ENCODE measurements at places on chromosomes 3 and 15.

GRCh38 chr3:119145500-119146167 lies at the start of gene TEX55:
Gene TEX55, plus strand, starts transcription at chr3:119146165. Its CDS starts 25 bp downstream, at chr3:119146190.
- DNase-seq = peak; percentile 12

DNA sequence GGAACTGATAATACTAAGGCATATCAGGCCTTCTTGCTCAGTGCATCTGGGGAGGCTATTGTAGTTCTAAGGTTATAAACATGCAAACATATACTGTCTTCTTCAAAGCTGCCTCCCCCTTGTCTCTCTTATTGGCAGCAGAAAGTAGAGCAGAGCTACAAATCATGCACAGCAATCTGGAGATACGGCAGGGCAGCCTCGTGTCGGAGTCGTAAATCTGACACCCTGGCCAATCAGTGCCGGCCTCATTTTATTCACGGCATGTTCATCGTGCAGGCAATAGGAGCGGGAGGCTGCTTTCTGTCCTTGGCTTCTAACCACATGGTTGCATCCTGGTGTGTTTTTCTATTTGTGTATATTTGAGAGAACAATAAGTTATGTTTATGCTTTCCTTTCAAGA lies 300.2 kb upstream of the CNTN6 start:
- DNase-seq = no peak

- DNase-seq = peak; percentile 80
These were observed 21.8 kb downstream of the IGDCC4 start for GRCh38 chr15:65400760-65401610.

- DNase-seq = no peak
These were observed 220.3 kb upstream of the ATP10A start for GRCh38 chr15:26083457-26083856.

GRCh38 chr3:134846911-134847317 lies 51.9 kb downstream of the EPHB1 start:
- DNase-seq = no peak

GRCh38 chr3:117268318-117268717 lies 558.7 kb downstream of the TUSC7 start:
- no peak for DNase-seq

GRCh38 chr3:45033791-45034190 lies 7.7 kb downstream of the CLEC3B start:
- DNase-seq = no peak

DNA sequence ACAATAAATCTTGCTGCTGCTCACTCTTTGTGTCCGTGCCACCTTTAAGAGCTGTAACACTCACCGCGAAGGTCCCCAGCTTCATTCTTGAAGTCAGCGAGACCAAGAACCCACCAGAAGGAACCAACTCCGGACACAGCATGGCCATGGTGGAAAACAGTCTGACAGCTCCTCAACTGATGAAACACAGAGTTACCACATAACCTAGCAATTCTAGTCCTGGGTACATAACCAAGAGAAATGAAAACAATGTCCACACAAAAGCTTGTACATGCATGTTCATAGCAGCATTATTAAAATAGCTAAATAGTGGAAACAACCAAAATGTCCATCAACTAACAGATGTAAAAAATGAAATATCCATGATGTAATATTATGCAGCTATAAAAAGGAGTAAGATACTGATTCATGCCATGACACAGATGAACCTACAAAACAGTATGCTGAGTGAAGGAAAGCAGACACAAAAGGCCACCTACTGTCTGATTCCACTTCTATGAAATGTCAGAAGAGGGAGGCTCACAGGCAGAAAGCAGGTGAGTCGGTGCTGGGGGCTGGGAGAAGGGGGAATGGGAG lies 36.8 kb downstream of the VGLL4 start:
- no peak for DNase-seq

GRCh38 chr15:79176151-79176550 lies 85.6 kb upstream of the RASGRF1 start:
- no peak for DNase-seq

- no peak for DNase-seq
These were observed 345.0 kb upstream of the NR2E3 start for GRCh38 chr15:71465131-71465955.

DNA sequence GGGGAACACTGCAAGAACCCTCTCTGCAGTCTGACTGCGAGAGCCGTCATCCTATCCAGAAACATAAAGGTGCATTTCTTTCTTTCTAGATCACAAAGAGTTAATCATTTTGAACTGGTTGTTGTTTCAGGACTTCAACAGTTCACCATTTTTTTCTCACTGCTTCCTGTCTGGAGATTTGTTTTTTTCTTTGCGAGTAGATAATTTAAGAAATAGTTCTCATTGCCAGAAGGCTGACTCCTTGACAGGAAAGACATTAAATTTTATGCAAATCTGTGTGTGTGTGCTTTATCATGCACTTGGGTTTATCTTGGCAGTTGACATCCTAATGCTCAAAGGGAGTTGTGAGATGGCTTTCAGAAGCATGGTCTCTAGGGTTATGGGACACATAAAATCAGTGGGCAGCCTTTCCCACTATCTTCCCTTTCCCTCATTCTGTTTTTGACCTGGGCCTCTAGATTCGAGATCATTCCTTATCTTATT lies 123.5 kb upstream of the TBL1XR1 start:
- no peak for DNase-seq

DNA sequence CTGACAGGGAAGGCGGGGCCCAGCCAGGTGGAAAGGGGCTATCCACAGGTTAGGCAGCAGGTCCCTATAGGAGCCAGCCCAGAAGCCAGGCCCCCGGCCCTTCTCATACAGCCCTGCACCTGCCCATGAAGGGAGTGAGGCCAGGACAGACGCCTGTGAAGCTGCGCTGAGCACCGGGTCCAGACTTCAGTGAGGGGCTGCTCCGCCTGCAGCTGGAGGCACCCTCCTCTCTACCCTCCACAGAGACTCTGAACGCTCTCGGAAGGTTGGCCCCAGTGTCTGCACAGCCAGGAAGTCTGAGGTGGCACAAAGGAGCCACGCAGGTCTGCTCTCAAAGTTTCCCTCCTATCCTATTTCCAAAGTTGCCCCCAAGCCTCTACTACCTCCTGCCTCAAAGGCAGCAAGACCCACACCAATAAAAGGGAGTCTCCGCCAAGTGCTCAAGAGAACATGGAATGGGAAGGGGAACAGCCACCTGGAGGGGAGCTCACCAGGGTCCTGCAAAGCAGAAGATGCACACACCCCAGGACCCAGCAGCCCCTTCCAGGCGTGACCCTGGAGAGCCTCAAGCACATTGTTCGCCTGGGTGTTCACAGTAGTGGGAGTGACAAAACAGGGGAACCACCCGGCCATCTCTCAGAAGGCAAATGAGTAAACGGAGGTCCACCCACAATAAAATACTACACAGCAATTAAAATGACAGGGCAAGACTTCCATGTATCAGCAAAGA lies 19.5 kb downstream of the XXYLT1 start:
- DNase-seq = no peak

DNA sequence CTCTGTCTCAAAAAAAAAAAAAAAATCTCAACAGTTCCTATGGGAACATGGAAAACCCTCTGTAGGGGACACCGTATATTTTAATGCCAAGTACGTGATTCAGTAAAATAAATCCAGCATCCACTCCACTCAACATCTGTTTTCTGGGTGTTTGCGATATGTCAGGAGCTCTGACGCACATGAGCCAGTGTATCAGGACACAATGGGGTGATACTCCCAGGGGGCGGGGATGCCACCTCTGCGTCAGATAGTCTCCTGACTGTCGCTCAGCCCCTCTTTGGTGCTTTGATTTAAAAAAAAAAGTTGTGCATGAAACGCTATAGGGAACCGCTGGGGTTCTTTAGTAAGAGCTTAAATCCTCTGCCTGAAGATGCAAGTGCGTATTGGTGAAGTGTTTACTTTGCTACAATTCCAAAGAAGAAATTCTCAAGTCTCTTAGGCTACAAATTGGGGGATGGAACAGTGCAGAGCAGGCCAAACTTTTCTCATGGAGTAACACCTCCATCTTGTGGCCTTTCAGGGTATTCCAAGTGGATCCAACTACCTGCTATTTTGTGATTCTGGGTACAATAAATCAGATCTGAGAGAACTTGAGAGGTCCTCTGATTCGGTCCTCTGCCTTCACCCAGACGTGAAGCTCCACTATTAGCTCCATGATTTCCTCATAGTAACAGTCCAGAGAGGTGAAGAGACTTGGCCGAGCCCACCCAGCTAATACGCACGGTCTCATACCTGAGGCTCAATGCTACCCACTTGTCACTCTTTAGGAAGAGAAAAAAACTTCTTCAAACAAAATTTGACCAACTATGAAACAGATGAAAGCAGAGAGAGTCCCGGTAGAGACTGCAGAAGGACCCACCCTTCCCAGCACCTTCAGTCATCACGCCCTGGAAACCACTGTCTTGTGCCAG lies 9.3 kb upstream of the NR2E3 start:
- peak; percentile 21 for DNase-seq

DNA sequence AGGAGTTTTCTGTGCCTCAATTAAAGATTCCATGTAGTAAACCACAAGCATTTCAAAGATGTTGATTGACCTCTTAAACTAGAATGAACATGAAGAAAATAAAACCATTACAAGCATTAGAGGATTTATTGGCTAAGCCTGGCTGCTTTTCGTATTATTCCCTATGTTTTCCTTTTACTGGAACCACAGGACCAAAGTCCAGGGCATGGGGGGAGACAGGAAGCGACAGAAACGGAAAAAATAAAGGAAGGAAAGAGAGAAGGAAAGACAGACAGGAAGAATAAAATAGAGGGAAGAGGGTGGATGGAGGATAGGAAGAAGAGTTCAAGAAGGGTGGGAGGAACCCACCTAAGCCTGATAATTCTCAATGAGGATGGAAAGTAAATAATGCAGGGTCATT lies 169.9 kb downstream of the SHQ1 start:
- no peak for DNase-seq

DNA sequence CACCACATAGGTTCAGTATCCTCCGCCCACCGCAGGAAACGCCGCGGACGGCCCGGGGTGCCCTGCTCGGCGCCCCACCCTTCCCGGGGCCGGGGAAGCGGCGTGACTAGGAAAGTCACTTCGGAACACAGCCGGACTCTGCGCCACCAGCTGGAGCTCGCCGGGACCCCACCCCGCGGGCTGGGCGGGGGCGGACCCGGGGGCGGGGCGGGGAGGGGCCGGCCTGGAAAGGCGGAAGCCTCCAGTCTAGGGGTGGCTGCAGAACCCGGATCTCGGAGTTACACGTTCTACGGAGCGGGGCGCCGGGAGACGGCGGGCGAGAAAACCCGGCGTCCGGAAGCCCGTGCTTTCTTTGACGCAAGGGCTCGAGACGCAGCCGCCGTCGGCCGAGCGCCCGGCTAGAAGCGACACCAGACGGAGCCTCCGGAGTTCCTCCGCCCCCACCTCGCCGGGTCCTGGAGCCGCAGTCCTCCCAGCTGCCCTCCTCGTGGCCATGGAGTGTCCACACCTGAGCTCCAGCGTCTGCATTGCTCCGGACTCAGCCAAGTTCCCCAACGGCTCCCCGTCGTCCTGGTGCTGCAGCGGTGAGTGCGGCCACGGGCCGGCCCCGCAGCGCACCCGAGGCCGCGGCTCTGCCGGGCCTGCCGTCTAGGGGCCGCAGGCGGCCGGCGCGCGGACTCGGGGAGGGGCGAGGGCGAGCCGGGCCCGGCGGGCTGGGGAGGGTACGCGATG lies at the start of gene USP3:
Gene USP3 (plus strand): TSS at position 347 of the 732 bp plus-strand sequence. CDS start 147 bp downstream, at position 494.
- peak; percentile 76 for DNase-seq

DNA sequence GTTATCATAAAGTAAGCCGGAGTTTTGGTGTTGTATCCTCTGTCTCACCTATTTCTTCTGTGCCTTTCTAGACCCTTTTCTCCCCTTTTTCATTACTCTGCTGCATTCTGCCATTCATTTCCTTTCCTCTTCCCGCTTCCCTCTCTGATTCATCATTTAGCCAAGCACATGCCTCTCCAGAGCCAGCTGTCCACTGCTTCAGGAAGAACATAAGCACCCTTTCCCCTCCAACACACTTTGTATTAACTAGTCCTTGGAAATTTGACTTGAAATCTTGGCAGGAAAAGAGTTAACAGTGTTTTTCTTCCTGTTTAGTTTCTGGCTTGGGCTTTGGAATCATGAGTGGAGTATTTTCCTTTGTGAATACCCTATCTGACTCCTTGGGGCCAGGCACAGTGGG lies 9.7 kb downstream of the APH1B start:
- DNase-seq = no peak

- peak; percentile 41 for DNase-seq
These were observed 46.0 kb downstream of the ALDH1L1 start for GRCh38 chr3:126134219-126134975.

GRCh38 chr3:161640181-161640580 lies 143.6 kb downstream of the OTOL1 start:
- DNase-seq = no peak

DNA sequence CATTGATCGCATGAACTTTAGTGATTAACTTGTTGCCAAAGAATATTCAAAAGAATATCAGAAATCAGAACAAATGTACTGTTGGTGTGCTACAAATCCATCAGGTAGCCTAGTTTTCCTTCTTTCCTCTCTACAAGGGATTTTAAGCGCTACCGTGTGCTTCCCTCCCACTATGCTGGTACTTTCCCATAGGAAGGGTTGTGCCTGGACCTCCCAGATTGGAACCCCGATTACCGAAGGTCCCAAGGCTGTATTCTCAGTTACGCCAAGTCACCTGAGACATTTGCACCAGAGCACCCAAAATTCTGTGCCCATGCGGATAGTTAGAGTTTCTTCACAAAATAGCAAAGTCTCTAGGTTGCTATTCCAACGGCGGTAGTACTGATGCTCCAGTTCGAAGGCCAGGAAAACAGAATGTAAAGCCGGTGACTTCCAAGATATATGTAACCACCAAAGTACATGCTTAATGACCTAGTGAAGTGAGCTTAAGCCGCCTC lies 23.4 kb upstream of the GATM start:
- DNase-seq = no peak

- peak; percentile 1 for DNase-seq
These were observed 199.5 kb upstream of the LMCD1 start for GRCh38 chr3:8301977-8302735.

- DNase-seq = no peak
These were observed 1.8 kb downstream of the KCNMB2 start for GRCh38 chr3:178538056-178538455.

DNA sequence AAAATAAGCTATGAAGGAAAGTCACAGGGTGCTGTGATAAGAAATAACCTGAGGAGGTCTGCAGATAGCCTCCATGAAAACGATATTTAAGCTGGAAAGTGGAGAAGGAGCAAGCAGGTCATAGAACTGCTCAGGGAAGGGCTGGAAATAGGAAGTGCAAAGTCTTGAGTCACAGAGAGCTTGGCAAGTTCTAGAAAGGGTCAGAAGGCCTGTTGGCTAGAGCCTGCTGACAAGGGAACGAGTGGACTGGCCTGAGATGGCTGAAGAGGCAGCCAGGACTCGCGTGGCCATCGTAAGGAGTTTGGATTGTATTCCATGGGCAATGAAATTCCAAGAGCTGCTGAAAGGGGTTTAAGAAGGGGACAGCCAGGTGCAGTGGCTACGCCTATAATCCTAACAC lies 64.7 kb upstream of the IL12A start:
- no peak for DNase-seq

DNA sequence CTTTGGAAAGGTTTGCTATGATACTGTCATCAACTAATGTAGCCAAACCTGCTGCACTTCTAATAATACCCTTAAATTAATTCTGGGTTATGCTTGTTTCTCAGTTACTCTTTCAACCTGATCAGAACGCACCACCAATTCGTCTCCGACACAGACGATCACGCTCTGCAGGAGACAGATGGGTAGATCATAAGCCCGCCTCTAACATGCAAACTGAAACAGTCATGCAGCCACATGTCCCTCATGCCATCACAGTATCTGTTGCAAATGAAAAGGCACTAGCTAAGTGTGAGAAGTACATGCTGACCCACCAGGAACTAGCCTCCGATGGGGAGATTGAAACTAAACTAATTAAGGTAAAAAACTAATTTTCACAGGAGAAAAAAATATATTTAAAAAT lies 7.9 kb upstream of the RPLP1 start:
- DNase-seq = peak; percentile 57
